Activated CD4-positive, CD25-positive, alpha-beta regulatory T cell treated with anti-CD3 and anti-CD28 coated beads, Interleukin-2, amount 50 U/mL, for 16 hours (primary cell): ENCODE measurements at places on chromosomes 1 and 21.

DNA sequence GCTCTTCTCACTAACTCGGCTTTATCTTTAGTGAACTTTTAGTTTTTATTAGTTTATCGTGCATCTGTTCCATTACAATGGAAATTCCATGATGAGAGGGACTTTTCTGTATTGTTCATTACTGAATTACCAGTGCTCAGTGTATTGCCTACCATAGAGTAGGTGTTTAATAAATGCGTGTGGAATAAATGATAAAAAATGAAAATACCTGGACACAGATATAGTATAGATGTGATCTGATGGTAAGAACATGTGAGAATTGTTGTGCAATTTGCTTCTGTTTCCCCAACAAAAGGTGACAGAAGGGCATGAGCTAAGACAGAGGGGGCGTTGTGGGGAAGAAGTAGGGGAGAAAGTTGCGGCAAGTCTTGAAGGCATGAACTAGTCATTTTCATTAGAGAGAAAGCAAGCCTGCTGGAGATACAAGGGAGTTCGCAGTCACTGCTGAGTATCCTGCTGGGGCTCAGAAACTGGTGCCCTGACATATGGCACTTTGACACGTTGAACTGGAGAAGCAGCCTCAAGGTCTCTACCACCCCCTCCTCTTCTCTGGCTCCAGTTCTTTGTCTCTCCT lies 5.6 kb upstream of the COG2 start:
- no peak for DNase-seq

GRCh38 chr1:100580446-100580845 lies 42.5 kb downstream of the GPR88 start:
- DNase-seq, result no peak

- no peak for DNase-seq
Observed at GRCh38 chr1:179793281-179793680, 50.2 kb downstream of the FAM163A start.

GRCh38 chr1:113998361-113998760 lies 19.1 kb downstream of the OLFML3 start:
- no peak for DNase-seq

DNA sequence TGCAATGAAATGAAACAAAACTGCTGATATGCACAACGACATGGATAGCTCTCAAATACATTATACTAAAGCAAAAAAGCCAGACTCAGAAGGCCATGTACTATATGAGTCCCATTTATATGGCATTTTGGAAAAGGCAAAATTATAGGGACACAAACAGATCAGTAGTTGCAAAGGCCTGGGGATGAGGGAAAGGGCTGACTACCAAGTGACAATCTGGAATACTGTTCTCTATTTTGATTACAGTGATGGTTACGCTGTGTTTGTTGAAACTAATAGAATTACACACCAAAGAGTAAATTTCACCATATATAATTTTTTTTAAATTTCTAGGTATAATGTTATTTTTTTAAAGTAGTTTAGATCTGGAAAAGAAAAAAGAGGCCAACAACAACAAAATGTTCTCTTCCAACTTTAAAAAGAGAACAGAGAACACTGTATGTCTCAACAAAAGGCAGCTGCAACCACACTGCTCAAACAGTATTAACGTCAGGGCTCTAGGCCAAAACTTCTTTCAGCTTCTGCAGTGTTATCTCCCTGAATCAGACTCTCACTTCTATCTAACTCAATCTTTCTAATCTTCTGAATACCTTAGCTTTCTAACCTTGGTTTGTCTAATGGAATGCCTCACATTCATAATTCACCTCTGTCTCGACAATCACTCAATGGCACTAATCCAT lies 75.8 kb downstream of the FOXJ3 start:
- DNase-seq, result no peak

GRCh38 chr1:226047495-226047894 lies 15.0 kb upstream of the H3-3A start:
- no peak for DNase-seq

DNA sequence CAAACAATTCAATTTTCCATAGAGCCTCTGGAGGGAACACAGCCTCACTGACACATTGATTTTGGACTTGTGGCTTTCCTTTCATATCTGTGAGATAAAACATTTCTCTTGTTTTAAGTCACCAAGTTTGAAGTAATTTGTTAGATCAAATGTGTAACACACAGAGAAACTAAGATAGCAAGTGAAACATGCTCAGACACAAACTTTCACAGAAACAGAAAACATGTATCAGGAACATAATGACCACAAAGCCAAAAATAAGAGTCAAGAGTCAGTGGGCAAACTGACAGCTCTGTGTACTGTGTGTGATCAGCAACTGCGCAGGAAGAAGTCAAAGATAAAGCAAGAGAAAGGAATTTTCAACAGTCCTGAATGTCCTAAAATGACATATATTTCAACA lies 1237.5 kb downstream of the AMY1C start:
- DNase-seq, result no peak

DNA sequence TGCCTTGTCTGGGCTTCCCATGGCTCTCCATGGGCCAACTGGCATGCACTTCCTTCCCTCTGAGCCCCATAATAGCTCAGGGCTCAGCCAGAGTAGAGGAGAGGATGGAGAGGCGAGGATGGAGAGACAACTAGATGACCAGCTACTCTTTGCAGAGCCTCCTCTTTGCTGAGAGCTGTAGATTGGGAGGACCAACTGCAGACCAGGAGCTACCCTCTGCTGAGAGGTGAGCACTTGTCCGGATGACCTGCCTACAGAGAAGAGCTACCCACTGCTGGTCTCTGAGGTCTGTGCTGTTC lies 58.0 kb upstream of the ETV3 start:
- no peak for DNase-seq
